KBM-7 (cell line): ENCODE measurements at places on chromosomes 11 and 22.

GRCh38 chr22:38741576-38741975 lies 14.2 kb downstream of the SUN2 start:
- DNase-seq, result no peak

- DNase-seq, result no peak
These were observed 42.1 kb downstream of the SCUBE1 start for GRCh38 chr22:43300891-43301676.

DNA sequence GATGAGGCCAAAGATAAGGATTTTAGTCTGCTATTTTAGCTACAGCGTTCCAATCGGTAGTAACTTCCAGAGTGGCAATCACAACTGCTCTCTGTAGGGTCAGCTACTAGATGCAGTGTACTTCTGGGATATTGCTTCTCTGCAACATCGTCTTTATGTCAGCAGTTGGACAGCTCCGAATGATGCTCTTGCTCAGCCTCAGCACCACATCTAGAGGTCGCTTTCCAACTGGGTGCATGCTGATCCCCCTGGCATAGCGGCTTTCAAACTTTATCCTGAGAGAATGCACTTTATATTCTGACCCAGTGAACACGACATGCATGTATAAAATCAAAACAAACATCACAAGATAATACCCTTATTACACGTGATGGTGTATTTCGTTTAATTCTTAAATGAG lies 219.6 kb downstream of the C11orf87 start:
- peak; percentile 20 for DNase-seq

GRCh38 chr11:60996381-60997138 lies 25.1 kb downstream of the CD6 start:
- no peak for DNase-seq

DNA sequence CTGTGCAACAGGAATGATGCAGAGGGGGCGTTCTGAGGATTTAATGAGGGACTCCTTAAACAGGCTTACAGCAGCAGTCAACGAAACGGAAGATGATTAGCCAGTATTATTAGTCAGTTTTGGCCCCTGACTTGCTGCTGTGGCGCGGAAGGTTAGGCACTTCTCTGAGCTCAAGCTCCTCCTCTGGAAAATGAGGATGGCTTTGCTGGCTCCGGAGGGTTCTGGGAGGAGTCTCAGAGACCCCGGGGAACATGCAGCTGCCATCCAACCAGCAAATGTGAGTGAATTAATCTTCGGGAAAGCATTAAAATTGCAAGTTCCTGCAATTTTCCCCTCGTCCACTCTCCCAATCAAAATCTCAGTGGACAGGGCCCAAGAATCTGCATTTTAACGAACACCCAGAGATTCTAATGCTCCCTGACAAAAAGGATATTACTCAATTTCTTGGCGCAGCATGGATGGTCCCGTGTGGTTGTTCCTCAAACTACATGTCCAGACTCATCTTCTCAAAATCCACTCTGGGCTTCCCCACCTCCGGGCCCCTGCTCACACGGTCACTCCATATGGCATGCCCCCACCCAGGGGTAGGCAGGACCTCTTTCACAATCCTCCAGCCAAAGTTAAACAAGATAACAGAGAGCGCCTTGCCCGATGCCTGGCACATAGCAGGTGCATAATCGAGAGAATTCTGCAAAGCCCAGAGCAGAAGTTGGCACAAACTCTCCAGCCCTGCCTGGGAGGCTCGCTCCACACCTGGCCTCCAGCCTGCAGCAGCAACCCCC lies 6.4 kb downstream of the ELFN2 start:
- DNase-seq, result peak; percentile 35

DNA sequence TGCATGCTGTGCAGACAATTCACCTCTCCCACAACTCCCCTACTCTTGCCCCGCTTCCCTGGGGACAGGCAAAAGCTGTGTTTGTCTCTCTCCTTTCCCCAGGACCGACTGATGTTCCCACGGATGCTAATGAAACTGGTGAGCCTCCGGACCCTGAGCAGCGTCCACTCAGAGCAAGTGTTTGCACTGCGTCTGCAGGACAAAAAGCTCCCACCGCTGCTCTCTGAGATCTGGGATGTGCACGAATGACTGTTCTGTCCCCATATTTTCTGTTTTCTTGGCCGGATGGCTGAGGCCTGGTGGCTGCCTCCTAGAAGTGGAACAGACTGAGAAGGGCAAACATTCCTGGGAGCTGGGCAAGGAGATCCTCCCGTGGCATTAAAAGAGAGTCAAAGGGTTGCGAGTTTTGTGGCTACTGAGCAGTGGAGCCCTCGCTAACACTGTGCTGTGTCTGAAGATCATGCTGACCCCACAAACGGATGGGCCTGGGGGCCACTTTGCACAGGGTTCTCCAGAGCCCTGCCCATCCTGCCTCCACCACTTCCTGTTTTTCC lies 1.4 kb upstream of the MADD start:
- DNase-seq, result no peak

DNA sequence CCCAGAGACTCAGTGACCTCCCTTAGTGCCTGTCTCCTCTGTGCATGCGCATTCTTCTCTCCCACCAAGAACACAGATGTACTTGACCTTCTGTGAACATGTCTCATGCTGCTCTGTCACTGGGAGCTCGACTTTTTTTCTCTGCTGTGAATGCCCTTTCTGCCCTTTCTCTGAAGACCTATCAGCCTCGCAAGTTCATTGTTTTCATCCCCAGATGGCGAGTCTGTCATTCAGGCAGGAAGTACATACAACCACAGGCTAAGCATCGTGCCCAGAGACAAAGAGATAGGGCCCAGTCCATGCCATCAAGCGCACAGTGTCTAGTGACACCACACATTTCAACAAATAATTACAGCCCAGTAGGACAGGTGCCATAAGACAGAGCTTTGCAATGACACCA lies 50.4 kb upstream of the RAB1B start:
- DNase-seq, result no peak

DNA sequence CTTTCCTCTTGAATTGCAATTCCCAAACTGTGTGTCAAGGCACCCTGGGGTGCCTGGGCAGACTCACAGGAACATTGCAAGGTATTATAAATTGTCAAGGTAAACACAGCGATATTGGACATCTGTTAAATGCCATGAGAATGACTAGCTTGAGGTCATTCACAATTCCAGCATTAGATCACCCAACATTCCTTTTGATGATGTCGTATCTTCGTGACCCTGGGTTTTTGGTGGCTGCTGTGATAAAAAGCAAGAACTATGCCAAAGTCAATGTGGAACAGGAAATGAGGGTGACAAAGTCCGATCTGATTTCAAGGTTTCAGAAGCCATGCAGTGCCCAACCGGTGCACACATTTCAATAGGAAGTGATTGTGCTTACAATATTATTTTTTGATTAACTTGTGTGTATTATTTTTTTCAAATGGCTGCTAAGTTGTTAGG lies 458.4 kb downstream of the MIAT start:
- DNase-seq, result no peak

DNA sequence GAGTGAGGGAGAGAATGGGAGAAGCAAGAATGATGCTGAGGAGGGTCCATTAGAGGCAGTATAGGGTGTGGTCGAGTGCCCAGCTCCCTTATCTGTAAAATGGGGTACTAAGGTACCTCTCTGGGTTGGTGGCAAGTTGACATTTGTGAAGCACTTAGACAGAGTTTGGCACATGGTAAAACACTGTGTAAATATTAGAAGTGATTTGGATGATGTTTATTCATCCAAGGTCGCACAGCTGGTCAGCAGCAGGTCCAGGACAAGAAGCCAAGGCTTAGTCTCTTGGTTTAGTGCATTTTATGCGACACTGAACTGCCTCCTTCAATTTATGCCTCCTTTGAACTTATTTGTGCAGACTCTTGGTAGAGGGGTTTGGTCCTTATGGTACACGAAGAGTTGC lies 19.4 kb downstream of the KREMEN1 start:
- DNase-seq, result no peak

- no peak for DNase-seq
These were observed 91.7 kb downstream of the TENM4 start for GRCh38 chr11:79348976-79349682.

DNA sequence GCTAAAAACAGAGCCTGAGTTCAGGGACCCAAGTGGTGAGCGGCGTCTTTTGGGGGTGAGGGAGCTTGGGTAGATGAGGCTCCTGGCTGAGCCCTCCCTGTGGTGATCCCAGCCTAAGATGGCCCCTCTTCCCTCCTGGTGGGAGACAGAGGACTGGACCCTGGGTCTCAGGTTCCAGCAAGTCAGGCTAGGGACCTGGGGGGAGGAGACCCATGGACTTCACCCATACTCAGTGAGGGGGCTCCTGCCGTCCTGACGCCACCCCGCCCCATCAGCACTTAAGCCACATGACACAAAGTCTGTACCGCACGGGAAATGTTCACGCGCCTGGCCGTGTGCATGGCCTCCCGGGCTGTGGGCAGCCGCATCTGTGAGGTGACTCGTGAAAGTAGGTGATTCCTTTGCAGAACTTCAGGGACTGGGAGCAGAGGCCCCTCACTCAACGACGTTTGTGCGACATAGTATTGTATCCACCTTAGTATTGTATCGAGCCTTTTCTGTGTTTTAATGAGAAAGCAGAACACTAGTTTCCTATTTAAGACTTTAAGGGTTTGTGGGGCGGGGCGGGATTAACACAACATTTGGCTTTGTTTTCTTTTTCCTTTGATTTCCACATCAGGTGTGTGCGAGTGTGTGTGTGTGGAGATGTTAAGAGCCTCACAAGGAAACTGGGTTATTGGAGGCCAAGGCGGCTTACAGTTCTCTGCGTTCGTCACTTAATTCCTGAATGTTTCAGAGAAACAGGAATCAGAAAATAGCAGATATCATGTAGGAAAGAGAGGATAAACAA lies 18.4 kb upstream of the TMEM191C start:
- DNase-seq, result no peak

- DNase-seq, result no peak
These were observed 180.1 kb upstream of the ISX start for GRCh38 chr22:34885852-34886251.

GRCh38 chr11:96331699-96332116 lies 11.3 kb downstream of the MAML2 start:
- no peak for DNase-seq

DNA sequence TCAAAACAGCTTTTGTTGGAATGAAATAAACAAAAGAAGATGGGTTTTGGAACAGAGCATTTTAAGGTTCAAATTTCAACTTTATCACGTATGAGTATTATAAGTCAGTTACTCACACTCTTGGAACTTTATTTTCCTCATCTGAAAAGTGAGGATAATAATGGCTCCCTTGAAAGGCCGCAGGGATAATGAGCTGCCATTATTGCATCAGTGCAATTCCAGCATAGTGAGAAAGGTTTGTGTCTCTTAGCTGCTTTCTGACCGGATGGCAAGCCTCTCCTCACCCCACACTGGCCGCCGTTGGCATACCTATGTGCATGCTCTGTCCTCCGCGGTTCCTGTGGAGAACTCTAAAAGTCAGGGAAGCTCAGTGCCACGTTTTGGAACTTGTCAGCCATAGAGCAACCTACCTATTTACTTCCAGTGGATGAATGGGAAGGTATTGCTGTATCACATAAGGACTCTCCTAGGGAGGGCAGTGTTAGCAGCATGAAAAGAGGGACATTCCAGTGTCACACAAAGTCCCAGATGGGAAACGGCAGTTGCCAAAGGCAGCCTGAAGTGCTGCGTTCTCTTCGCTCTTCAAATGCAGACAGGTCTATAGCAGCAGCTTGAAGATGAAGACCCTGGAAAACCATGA lies 368.9 kb downstream of the NTM start:
- DNase-seq, result no peak

DNA sequence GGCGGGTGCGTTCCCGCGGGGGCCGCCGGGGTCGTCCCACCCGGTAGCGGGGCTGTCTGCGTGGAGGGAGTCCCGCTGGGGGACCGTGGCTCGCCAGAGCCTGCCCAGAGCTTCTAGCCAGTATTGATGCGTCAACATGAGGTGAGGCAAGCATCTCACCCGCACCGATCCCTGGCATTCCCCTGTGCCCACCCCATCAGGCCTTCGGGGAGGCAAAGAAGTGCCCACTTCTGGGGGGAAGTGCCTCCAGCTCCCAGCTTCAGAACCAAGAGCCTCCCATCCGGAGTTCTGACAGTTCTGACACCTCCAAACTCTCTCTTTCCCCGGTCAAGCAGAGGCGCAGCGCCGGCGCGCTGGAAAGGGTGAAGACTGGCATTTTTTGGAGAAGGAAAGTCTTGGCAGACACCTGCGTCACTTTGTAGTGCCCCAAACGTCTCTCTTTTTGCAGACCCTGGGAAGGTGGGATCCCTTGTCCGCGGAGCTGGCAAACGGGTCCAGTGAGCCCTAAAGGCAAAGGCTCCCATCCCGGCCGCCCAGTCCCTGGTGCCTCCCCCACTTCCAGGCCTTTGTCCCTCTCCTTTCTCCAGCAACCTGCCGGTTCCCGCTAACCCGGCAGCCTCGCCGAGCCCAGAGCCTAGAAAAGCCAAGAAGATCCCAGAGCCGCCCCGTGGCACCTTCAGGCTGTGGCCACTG lies 3.2 kb upstream of the PAX6 start:
- DNase-seq, result no peak
